ENCODE measurements at places on chromosomes 3 and 15.

DNA sequence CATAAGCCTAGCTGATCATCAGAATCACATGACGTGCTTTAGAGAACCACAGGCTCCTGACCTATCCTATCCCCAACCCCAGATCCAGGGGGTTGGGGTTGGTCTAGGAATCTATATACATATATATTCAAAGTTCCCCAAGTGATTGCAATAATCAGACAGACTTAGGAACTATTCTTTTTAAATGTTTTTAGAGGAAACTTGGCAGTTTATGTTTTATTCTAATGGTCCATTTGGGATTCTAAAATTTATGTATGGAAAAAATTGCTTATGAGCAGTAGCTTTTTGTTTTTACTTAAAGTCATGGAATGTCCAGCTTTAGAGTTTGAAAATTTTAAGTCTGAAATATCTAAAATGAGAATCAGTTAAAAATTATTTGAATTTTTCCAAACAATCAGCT, 22.1 kb downstream of the MFN1 start:
- DNase-seq, result no peak

- DNase-seq, result no peak
Observed at GRCh38 chr3:43191116-43191515, 85.2 kb upstream of the POMGNT2 start.

GRCh38 chr3:5317557-5317956, 130.1 kb downstream of the EDEM1 start:
- no peak for DNase-seq

DNA sequence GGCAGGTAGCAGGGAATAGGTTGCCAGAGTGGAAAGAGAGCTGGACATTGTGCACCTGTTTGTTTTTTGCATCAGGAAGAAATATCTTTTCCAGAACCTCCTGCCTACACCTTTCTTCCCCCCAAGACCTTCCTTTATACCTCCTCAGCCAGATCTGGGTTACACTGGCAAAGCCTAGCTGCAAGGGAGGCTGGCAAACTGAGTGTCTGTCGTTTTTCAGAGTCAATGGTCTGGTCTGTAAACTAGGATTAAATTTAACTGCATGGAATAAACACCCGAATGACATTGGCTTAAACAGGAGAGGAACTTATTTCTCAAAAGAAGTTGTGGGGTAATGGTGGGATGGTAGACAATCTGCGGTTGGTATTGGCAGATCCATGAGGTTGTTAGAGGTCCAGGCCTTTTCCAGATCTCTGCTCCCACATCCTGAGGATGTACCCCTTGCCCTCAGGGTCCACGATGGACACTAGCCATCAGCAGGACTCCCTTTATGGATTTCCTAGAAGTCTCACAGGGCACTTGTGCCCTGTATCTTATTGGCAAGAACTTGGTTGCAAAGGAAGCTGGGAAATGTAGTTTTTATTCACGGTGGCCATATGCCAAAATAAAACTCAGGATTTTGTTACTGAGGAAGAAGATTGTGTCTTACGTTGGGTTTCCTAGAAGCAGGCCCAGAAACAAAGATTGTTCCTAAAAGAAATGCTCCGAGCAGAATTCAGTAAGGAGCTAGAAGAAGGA, 3.2 kb upstream of the RARRES1 start:
- no peak for DNase-seq

DNA sequence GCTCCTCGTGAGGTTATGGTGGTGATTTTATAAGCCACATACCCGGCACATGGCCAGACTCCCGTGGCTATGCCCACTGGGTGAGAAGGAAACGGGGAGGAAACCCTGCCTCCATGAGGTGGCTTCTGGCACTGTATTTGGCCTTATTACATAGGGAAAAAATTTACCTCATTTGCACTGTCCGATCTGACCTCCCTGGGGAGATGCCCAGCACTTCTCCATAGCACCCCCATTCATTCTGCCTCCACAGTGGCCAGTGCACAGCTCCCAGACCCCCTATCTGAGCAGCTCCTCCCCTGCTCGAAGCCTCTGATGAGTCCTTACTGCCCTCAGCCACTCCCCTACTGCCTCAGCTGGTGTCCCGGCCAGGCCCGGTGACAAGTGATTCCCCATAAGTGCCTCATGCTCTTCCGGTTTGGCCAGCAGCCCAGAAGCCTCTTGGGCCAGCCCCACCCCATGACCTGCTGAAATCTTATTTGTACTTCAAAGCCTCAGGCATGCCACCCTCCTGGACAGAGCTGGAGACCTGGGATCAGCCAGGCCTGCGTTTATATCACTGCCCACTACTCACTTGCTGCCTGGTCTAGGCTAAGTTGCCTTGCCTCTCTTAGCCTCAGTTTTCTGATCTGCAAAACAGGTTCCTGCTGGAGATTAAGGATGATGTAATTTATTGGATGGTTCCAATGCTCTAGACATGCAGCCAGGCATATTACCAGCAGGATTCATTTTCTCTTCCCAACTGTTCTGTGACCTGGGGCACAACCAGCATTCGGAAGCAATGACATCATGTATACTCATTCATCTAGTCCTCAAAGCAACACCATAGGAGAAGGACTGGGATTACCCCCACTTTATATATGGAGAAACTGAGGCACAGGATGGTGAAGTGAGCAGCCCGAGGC, 30.6 kb upstream of the SLC6A6 start:
- no peak for DNase-seq

- peak; percentile 37 for DNase-seq
Observed at GRCh38 chr3:58333206-58334012, 717 bp downstream of the PXK start.

GRCh38 chr3:151009981-151010380, 37.5 kb upstream of the CLRN1 start:
- no peak for DNase-seq

DNA sequence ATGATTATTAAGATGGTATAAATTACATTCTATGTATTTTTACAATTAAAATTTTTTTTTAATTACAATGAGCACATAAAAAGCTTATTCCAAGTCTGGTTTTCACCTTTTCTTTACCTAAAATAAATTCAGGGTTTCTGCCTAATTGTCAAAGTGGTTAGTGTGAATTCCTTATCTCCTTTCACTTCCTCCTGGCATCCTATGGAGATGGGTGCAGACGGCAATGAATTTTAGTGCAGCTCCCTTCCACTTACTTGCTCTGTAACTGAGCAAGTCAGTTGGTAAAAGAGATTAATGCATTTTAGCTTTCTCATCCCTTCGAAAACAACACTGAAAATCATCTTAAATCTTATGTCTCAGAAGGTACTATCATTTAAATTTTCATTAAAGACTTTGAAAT, 13.1 kb downstream of the HDGFL3 start:
- DNase-seq, result no peak

DNA sequence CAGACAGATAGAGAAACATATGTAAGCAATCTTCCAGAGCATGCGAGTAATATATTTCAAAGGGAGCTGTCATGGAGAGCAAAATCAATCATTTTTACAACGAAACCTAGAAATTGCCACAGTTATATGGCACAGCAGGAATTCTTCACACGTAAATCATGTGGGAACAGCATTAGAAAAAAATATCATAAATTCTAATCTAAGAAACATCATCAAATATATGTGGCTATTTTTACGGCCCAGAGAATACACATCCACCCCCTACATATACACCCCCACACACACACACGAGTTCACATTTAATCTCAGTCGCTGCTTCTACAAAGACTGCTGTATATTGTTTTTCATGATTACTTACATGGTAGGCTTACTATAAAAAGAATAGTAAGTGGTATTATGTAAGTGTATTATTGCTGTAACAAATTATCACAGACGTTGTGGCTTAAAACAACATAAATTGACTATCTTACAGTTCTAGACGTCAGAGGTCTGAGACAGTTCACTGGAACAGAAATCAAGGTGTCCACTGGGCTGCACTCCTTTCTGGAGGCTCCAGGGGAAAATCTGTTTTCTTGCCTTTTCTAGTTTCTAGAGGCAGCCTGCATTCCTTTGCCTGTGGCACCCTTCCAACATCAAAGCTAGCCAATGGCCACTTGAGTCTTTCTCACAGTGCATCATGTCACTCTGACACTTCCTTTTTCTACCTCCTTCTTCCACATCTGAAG, 363.3 kb downstream of the ULK4 start:
- DNase-seq, result no peak

- DNase-seq, result no peak
Observed at GRCh38 chr3:27596921-27597320, 112.7 kb upstream of the SLC4A7 start.

DNA sequence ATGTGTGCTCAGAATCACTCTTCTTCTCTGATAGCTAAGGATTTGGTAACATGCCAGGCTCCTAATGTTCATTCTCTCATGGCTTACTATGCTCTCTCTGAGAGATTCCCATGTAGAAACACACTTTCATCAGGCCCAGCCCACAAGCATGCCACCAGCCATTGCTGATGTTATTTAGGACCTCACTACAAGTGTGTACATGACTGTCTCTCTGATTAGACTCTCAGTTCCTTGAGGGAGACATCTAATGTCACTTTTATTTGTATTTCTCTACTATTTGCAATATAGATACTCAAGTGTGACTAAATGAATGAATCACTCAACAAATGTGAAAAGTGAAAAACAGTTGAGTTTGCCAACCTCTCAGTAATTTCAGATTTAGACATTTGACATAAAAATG, 84.3 kb upstream of the ARL6 start:
- no peak for DNase-seq

GRCh38 chr3:43559961-43560360, 61.9 kb downstream of the ANO10 start:
- DNase-seq, result no peak

DNA sequence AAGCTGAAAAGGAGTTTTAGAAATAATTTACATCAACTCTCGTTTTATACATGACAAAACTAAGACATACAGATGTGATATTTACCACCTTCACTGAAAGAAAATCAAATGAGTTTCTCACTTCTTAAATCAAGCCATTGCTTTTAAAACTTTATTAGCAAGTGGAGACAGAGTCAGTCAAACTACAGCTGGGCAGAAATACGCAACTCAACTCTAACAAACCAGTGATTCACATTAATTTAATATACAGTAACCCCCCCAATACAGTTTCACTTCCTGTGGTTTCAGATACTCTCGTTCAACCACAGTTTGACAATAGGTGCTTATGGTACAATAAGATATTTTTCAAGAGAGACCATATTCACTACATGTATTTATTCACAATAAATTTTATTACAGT, 477.1 kb downstream of the MAGI1 start:
- no peak for DNase-seq

GRCh38 chr3:66423791-66424190, 77.0 kb downstream of the LRIG1 start:
- DNase-seq, result no peak

- DNase-seq, result no peak
Observed at GRCh38 chr15:71748293-71748718, 62.0 kb upstream of the NR2E3 start.

Measured in GDM1 (cell line).